Mammary epithelial cell (primary cell): ENCODE measurements at places on chromosomes 3 and 15.

DNA sequence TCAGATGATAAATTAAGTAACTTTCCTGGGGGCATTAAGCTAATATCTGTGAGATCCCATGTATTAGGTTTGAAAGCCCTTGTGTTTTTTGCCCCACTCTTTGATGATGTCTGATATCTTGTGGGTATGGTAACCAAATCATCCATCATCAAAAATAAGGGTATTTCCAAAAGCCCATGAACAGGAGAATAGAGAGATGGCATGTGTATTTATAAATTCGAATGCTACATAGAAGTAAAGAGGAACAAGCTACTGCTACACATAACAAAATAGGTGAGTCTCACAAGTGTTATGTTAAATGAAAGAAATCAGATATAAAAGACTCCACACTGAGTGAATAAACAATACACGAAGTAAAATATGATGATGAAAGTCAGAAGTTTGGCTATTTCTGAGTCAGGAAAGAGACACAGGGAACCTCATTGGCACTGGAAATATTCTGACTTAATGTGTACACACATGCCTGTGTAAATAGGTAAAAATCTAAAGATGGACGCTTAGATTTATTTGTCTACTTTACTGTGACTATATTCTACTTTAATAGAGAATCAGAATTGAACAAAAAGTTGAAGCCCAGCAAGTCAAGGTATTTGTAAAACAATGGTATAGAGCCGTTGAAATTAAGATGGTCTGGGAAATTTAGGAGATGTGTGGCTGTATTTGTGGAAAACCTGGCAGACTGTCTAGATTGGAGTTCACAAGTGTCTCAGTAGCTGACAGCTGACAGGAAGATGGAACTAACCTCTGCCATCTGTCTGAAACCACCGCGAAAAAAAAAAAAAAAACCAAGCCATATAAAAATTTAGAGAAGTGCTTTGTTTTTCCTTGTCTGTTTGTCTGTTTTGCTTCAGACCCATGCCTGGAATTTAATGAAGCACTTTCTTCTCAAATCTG is 111.0 kb upstream of the TGFBR2 start:
- no peak for DNase-seq

- no peak for DNase-seq
Measured at GRCh38 chr3:133548090-133548489, 25.4 kb upstream of the CDV3 start.

DNA sequence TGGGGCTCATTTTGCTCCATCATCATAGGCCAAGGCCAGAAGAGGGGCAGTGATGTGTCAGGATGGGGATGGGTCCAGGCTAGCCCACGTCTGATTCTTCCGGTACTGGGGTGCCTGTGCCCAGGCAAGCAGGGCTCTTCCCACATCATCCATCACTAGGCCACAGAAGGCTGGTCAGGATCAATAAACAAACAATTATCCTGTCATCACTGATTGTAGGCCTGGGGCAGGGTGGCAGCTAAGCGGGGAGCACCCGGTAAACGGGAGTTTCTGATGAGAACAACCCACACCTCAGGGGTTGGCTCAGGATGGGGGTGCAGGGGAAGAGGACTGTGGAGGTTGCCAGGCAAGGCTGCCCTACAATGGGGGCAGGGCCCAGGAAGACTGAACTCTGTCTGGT is 18.1 kb upstream of the CACNA2D2 start:
- no peak for DNase-seq

DNA sequence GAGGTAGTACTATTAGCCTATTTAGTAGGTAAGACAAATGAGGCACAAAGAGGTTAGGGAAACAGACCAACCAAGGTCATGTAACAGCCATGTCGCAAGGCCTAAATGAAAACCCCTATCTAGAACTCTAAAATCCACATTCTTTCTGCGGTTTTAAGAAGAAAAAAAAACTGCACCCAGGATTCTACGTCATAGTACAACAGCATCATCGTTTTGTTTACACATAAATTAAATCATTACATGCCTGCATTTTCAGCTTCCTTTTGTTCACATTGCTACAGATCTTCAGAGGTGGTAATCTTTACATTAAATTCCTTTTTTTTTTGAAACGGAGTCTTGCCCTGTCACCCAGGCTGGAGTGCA is 548 bp upstream of the PSMD6 start:
- DNase-seq: no peak

DNA sequence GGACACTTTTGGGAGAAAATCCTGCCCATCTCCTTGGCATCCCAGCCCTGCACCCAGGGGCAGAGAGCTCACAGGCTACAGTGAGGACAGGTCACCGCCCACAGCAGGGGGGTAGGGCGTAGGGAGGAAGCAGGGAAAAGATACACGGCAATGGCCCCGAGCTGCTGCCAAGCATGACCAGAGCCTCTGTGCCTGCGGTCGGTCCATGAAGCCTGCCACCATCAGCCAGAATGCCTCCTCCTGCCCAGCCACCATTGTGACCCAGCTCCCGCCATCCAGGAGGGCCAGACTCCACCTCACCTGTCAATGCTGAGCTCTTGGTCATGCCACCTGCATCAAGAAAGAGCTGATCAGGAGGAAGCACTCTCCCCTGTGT is 230.7 kb downstream of the VPS13C start:
- no peak for DNase-seq
